ENCODE measurements at places on chromosomes 6 and 20. TPM values are rescaled to one million over a fixed set of nuclear protein-coding genes. Genes with fewer than 3 reads are reported as not detected.
A peak's percentile ranks its signal among the peaks of the same experiment; 100 is the strongest.

The THBD gene
- total RNA-seq, result 90.4 TPM

DNA sequence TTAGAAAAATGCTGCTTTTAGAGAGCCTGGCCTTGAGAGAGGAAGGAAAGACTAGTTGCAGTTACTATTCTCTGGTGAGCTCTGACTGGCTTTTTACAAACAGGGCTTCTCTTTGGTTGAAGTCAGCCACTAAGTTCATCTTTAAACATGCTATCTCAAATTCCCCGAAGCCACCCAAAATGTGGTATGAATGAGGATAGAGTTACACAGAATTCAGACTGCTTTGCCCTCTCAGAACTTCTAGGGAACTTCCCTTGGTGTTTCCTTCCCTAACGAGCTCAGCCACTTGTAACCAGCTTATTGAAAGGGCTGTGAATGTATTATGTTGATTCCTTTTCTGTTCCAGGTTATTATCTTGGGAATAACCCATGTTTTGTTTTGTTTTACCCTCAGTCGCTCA, 73.5 kb downstream of the EFHC1 start:
- no peak for DNase-seq
- peaks cover 4% of the 10 kb centered on the region for H3K36me3 ChIP-seq
- H3K4me3 ChIP-seq, result no peak overlapping the region
- H3K27me3 ChIP-seq, result peaks cover 3% of the 10 kb centered on the region

The NAPB gene
- 9.6 TPM for total RNA-seq

GRCh38 chr6:15441215-15441868, 195.5 kb downstream of the JARID2 start:
- peak; percentile 58 for DNase-seq
- peaks cover 8% of the 10 kb centered on the region for H3K36me3 ChIP-seq
- peaks cover 13% of the 10 kb centered on the region for H3K27me3 ChIP-seq
- no peak overlapping the region for H3K27ac ChIP-seq

GRCh38 chr20:5146871-5147592, 20.2 kb downstream of the CDS2 start:
- peaks cover 44% of the 10 kb centered on the region for H3K4me1 ChIP-seq
- H3K4me3 ChIP-seq, result peak overlapping the region; percentile 6
- H3K36me3 ChIP-seq, result peaks cover 8% of the 10 kb centered on the region
- DNase-seq, result no peak

GRCh38 chr20:23072892-23073586, 13.1 kb downstream of the CD93 start:
- no peak overlapping the region for H3K27ac ChIP-seq
- H3K27me3 ChIP-seq, result no peaks in the 10 kb centered on the region
- peaks cover 14% of the 10 kb centered on the region for H3K4me1 ChIP-seq
- no peak overlapping the region for H3K4me3 ChIP-seq

DNA sequence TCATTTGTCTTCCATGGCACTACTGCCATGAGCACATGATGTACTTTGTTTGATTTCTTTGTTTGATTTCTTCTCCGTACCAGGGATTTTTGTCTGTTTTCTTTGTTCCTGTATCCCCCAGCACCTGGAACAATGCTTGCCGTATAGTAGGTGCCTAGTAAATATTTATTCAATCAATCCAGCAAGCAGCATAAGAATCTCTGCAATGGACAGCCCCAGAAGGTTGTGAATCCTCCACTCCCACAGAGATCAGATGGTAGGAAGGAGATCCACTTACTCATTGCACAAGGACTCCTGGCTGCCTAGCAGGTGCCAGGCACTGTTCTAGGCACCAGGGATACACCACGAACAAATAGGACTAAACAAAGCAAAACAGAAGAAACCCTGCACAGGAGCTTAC, 6.7 kb upstream of the SYNJ2 start:
- no peak overlapping the region for H3K4me3 ChIP-seq
- H3K27ac ChIP-seq, result no peak overlapping the region
- DNase-seq, result no peak
- peaks cover 4% of the 10 kb centered on the region for H3K36me3 ChIP-seq
- H3K27me3 ChIP-seq, result peaks cover 5% of the 10 kb centered on the region
- peaks cover 11% of the 10 kb centered on the region for H3K4me1 ChIP-seq
